ENCODE measurements at places on chromosomes 2 and 18.

DNA sequence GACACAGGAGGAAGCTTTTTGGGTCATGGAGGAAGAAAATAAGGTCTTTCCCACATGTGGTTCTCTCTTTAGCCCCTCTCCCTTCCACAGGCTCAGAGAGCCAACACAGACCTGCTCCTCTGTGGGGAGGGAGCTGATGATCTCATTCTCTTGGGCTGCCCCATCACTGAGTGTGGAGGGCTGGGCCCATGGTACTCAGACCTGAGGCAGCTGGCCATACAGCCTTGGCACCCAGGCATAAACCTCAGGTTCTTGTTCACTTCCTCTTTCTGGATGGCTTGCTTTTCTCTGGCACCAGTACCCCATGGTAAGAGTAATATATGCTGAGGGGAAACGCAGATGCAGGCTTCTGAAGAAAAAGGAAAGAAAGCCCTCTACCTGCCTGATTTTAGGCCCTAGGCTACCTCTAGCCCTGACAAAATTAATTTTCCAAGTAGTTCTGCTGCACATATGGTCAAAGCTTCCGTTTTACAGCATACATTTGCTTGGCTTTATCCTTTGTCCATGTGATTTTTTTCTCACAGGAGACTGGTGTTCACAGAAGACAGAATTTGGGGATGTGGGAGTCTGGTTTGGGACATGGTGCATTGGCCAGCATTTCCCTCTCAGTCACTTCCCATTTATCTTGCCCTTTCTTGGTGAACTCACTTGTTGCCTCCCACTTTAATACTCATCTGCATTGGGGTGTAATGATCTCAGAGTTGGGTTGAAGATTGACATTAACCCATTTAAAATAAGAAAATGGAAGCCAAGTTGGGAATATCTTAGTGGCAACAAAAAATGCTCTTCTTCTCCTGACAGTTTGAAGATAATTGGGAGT lies 11.1 kb downstream of the DHRS9 start:
- no peak for DNase-seq

DNA sequence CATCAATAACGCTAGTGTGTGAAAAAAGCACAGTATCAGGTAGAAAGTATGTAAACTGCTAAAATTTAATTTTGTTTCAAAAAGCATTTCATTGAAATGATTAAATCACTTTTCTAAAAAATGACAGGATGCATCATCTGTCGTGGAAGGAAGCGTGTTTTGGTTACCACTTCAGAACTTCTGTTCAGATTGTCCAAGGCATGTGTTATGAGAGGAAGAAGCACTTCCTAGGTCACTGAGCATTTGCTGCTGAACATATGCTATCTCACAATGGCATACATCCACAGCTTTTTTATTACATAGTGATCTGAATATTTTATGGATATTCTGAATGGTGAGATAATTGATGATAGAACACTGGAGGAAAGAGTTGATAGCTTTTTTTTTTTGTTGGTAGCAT lies 737.5 kb downstream of the SATB2 start:
- DNase-seq, result peak; percentile 13

DNA sequence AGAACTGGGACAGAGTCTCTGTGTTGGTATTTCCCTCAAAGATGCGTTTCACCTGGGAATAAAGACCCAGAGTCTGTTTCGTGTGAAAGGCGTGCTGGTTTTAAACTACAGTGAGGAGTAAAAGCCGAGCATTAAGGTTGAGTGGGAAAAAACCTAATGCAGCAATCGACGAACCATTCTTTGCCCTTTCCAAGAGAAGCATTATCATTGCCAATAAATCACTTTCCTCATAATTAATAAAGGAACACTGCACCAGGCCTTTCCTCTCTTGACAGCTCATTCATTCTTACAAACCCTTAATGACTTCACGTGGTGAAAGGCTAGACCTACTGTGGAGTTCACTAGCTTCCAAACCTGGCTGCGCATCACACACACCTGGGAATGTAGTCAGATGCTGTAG lies 896 bp upstream of the SLC8A1 start:
- no peak for DNase-seq

DNA sequence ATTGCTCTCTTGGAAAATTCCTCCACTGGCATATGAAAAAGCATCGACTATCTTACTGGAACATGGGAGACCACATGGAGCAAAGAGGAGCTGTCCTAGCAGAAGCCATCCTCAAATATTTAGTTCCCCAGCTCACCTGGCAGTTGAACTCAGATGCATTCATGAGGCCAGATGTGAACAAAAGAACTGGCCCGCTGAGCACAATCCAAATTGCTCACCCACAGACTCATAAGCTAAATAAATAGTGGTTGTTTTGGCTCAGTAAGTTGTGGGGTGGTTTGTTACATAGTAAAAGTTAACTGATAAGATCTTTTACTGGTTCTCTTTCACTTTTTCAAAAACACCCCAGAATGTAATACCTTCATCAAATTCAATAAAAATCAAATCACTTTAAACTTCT lies 108.6 kb upstream of the CWC22 start:
- no peak for DNase-seq

- DNase-seq, result no peak
Observed at GRCh38 chr2:159317392-159318088, 31.0 kb upstream of the WDSUB1 start.

DNA sequence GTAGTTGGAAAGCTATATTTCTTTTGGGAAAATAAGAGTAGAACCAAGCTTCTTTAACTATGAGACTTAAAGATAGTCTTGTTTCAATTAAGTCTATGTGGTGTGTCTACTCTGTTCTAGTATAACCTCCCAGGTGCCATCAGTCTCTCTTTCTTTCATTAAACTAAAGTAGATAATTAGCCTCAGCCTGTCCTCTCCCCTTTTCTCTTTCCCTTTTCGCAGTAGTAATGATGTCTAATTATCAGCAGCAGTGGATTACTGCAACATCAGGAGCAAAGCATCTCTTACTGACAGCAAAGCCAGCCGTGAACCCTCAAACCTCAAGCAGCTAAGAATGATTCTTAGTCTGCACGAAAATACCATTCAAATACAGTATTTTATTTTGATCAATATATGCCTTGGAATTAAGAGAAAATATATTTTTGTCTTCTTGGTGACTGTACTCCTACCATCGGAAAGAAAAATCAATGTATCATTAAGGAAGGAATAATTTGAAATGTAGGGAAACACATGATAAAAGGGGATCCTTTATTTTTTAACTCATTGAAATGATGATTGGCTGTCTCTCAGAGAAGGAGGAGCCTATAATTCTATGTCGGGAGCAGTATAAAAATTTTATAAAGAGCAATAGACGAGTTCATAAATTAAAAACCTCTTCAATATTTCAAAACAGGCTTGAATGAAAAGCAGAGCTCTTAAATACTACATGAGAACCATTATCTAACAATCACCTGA lies 4.5 kb downstream of the NOL4 start:
- DNase-seq, result no peak

- DNase-seq, result no peak
Observed at GRCh38 chr2:15159206-15159605, 401.9 kb downstream of the NBAS start.

DNA sequence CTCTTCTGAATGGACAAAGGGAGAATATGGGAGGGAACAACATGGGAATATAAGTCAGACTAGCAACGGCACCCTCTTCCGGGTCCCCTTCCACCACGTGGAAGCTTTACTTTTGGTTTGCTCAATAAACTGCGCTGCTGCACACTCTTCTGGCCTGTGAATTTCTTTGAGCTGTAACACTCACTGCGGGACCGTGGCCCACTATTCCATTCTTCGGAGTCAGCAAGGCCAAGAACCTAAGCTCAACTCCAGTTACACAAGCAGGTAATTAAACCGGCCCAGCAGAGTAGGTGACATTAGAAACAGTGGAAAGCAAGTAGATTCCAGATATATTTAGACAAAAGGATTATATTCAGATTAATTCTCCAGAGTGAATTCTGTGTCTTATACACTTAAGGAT lies 697.4 kb upstream of the NXPH2 start:
- no peak for DNase-seq

DNA sequence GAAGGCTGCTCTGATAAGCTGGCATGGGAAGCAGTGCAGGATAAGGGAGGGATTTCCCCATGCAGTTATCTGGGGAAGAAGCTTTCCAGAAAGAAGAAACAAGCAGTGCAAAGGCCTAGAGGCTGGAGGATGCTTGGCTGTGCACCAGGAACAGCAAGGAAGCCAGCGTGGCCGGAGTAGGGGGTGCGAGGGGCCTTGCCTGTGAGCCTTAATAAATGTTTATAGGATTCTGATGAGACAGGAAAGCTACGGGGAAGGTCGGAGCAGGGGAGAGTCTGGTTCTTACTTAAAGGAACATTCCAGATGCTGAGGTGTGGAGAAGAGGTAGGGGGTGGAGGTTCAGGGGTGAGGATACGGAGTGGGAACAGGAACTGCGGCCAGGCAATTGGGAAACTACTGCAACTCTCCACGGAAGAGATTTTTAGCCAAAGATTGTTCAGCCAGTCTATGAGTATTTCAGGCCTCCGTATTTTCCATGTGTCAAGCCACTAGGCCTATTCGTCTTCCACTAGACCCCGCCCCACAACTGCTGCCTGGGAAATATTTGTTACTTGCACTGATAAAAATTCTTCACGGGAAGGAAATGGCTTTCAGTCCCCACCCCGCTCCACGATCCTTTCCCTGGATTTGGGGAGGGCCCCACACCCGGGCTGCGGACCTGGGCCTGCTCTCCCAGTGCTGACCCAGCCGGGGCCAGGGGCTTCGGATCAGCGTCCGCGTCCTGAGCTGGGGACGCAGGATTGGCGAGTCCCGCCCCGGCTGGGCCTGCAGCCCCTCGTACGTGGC lies 516 bp downstream of the EIF2AK2 start:
- DNase-seq, result peak; percentile 41

- no peak for DNase-seq
Observed at GRCh38 chr2:150410809-150411208, 76.7 kb downstream of the RND3 start.

GRCh38 chr2:158317642-158318041 lies 138.9 kb downstream of the CCDC148 start:
- DNase-seq, result no peak

GRCh38 chr2:6036211-6036610 lies 344.0 kb downstream of the SOX11 start:
- DNase-seq, result no peak

GRCh38 chr2:43210125-43210466 lies 16.3 kb downstream of the ZFP36L2 start:
- no peak for DNase-seq

DNA sequence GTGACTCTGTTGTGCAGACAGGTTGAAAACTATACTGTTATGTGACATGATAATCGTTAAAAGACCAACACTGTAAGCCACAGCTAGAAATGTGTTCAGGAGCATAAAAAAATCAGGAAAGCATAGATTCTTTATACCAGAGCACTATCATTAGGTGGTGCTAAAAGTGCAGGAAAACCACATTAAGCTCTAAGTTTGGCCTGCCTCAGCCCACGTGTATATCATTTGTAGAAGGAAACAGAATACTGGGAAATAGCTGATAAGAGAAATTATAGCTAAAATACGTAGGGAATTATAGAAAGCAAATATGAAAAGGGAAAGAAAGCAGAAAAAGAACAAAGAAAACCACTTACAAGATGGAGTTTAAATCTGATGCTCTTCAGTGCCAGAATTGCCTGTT lies 26.5 kb upstream of the C2orf74 start:
- DNase-seq, result peak; percentile 36

DNA sequence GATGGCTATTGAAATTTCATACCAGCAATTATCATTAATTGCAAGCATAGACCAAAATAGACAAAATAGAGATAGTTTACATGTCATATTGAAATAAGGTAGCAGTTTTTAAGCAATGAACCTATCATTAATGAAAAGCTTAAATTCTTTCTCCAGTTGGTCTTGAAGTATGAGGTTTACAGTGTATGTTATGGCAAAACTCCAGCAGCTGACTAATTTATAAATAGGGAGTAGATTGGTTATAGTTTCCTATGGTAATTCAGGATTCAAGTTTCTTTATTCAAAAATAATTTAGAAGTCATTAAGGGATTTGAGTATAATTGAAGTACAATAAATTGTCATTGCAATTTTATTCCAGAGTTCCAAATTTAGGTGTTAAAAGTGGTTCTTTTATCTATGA lies 69.6 kb upstream of the COL5A2 start:
- DNase-seq, result no peak

- DNase-seq, result no peak
Observed at GRCh38 chr2:220876080-220876824, 695.9 kb downstream of the EPHA4 start.

DNA sequence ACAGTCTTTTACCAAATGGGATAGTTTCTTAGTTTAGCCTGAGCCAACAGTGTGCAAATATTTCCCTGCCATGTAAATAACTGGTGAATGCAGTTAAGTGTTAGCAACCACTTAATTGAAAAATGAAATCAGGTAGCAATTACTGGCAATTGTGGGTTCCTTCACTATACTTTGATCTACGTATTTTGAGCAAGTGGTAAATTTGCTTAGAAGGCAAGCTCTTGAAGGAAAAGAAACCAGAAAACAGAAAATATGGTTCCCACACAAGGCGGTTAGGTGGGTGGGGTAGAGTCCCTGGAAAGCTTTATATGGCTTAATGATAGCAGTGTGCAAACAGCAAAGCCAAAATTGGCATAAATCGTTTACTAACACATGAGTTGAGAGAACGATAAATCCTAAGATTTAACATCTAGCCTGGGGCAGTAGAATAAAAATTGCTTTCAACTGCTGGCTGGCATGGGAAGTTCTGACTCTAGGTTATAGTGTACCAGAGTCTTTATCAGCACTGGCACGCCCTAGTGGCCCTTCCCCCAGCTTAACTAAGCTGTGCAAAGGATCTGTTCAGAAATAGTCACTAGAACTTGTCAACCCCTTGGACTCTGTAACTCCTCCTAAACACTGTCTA lies 17.0 kb downstream of the SLC9A2 start:
- DNase-seq, result no peak

DNA sequence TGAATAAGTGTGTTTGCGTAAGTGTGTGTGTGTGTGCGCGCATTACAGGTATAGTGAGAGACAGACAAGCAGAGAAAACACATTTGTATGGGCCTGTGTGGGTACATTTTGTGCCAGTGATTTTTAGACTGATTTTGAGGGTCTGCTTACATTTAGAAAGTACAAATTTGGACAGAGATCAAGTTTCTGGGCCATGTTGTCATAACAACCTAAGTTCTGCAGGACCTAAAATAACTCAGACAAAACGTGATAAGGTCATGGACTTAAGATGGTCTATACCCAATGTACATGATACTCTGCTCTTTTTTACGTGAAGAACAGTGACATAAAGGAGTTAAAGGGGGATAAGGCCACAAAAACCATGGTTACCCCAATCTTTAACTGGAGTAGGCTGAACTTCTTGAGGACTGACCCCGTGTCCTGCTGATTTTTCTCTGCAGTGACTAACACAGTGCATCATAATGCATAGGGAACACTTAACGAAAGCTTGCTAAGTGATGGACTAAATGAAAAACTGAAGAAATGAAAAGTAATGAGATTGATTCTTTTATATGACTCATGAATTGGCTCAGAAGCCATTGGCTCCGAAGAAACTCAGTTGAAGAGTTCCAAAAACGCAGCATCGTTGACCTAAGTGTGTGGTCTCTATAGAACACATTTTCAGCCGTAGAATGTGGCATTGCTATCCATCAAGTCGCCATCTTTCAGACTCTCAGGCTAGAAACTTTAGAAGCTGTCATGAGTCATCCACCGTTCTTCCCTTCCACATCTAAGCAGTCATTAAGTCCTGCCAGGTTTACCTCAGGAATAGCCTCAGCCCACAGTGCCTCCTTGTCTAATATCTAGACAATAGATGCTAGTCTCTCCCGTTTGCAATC lies 61.6 kb upstream of the NCOA1 start:
- DNase-seq, result no peak
